Ascending aorta (tissue), 2 donors: ENCODE measurements at places on chromosomes 4 and X.

DNA sequence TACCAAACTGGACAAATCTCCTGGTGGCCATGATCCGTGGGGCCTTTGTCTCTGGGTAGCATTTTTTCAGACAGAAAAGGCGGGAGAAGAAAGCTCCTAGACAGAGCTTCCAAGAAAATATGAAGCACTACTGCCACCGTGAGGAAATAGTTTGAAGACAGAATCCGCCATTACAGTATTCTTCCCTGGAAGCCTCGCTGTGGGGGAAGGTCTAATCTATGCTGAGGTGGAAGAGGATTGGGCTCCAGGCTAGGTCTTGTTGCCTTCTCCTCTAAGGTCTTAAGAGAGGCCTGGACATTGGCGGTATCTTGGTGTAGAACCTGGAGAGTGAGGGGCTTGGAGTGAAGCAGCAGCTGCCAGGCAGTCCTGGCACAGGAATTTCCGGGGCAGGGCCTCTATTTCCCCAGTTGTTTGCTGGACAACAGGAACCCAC is 218.9 kb downstream of the OR13H1 start:
- peak; percentile 83 for DNase-seq

DNA sequence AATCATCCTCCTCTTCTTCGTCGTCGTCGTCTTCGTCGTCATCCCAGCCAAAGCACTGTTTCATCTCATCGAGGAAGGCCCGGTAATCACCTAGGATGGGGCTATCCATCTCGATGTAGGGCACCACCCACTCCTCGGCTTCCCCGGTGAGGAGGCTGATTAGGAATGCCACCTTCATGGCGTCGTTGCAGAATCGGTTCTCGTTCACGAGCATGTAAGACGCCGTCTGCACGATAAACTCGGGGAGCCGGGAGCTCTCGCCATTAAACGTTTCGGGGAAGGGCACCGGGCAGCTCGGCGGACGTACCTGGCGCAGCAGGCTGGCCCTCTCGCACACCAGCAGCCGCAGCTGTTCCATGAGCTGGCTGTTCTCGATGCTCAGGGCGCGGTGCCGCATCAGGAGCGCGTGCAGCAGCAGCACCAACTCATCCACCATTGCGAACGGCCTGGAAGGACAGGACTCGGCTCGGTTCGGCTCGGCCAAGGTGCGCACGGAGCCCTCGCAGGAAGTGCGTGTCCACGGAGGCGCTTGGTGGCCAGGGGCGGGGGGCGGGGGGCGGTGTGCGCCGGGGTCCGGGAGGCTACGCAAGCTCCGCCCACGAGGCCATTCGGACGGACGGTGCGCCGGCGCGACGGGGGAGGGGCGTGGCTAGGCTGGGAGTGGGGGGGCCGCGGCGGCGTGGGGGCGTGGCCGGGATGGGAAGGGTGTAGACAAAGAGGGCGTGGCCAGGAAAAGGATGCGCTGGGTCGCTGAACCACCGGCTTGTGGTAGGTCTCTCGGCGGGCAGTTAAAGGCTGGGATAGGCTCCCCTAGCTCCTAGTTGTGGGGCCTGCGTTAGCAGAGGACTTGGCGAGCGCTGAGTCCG is at the start of gene LDOC1:
TSS of gene LDOC1 (minus strand) at position 544 of the 866 bp plus-strand sequence. CDS start at position 436, 108 bp downstream.
- peak; percentile 89 for DNase-seq

DNA sequence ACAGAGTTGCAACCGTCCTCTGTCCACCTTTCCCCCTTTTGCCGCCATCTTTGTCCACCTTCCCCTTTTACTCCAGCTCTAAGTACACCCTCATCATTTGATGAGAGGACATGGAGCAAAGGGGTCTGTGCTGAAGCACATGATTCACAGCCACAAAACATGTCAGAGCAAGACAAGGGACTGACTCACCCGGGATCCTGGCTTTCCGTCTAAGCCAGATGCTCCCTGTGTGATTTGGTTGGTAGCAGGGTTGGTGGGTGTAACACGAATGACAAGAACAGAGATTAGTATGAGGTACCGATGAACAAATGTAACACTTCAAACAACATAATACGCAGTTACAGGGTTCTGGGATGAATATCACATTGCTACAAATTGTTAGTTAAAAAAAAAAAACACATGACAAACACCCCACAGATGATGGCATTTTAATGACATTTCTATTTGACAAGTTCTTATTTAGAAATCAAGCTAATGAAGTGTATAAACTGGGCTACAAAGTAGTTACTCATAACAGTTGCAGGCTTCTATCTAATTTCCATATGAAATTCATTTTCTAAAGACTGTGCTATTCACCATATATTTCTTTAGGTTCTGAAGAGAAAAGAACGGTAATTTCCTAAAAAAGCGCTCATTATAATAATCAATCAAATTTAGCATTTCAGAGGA is 71.4 kb upstream of the ETNPPL start:
- DNase-seq: no peak

GRCh38 chrX:115632455-115632854 is 71.5 kb downstream of the PLS3 start:
- DNase-seq: no peak

GRCh38 chr4:69999420-69999819 is 3.7 kb downstream of the STATH start:
- no peak for DNase-seq

DNA sequence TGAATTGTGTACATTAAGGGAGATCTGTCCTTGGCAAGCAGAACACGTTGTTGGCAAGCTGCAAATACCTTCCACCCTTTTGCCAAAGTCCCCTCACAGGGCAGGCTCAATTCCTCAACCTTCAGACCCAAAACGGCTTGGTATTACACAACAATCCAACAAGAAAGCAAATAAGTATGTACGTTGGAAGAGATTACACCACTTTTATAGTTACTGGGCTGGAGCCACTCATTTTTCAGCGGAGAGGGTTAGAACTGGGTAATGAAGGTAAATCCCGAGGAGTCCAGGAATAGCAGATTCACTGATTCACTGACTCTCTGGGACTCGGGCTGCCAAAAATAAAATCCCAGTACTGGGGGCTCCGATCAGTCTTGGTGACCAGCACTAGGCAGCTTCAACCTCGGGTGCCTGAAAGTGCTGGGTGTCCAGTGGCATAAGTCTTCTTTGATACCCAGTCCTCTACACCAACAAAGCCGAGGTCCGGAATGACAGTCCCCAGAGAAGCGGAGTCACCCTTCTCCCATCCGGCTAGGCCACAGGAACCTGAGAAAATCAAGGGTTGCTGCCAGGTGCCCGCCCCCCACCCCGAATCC is 587 bp downstream of the TIMM8A start:
- no peak for DNase-seq

DNA sequence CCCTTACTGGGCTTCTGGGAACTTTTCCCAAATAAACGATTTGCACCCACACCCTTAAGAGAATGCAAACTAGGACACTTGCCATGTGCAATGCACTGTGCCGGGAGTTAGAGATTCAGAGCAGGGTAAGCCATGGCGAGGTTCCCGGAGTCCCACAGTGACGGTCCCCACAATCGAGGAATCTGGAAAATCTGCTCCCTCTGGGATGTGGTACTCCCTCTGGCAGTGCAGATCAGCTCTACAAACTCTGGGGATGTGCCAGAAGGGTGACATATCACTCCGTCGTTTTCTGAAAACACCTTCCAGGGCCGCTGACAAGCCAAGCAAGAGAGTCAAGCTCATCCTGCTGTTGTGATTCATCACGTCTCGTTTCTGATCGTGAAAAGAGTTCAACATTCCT is 537.5 kb downstream of the BCOR start:
- DNase-seq: no peak

GRCh38 chr4:24973747-24974601 is 56.8 kb downstream of the LGI2 start:
- DNase-seq: peak; percentile 17

DNA sequence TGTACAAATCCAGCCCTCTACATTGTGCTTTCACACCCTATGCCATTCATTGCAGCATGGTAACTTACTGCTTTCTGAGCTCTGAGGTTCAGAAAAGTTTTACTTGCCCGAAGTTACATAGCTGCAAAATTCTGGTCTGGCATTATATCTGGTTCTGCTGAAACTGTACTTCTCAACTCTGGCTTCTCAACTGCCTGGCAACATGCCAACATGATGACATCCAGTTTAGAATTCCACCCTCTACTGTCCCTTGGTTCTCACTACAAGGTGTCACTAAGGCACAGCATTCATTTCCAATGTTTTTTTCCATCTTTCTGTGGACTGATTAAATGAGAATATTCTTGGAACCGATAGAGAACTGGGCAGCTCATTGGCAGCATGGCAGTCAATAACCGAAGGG is 242.9 kb upstream of the PRPS2 start:
- DNase-seq: no peak

GRCh38 chrX:132219343-132219768 is at the start of gene RAP2C:
RAP2C (minus strand) TSS chrX:132219447; CDS start chrX:132217268, 2,179 bp downstream.
- DNase-seq: peak; percentile 33

DNA sequence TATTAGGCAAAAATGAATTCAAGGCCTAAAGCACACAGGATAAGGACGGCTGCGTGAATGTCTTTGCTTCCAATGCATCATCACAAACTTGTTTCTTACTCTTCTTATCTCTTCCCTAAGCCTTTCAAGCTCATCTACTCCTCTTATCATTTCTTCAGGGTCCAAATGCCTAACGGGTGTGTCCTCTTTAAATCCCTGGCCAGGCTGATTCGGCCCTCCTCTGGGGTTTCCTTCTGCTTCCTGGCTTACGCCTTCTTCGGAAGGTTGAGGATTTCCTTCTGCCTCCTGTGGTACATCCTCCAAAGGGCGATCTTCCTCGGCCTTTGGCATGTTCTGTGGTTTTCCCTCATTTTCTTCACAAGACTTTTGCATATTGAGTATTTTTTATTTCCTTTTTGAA is 1.3 kb downstream of the TCEAL8 start:
- DNase-seq: no peak

GRCh38 chr4:146243141-146243882 is 29.0 kb downstream of the REELD1 start:
- no peak for DNase-seq
